Fibroblast of villous mesenchyme (primary cell): ENCODE measurements at places on chromosomes 12 and 14. TPM values are rescaled to one million over a fixed set of nuclear protein-coding genes. Genes with fewer than 3 reads are reported as not detected.

The KRT83 gene
- total RNA-seq: not detected in 2 replicates

DNA sequence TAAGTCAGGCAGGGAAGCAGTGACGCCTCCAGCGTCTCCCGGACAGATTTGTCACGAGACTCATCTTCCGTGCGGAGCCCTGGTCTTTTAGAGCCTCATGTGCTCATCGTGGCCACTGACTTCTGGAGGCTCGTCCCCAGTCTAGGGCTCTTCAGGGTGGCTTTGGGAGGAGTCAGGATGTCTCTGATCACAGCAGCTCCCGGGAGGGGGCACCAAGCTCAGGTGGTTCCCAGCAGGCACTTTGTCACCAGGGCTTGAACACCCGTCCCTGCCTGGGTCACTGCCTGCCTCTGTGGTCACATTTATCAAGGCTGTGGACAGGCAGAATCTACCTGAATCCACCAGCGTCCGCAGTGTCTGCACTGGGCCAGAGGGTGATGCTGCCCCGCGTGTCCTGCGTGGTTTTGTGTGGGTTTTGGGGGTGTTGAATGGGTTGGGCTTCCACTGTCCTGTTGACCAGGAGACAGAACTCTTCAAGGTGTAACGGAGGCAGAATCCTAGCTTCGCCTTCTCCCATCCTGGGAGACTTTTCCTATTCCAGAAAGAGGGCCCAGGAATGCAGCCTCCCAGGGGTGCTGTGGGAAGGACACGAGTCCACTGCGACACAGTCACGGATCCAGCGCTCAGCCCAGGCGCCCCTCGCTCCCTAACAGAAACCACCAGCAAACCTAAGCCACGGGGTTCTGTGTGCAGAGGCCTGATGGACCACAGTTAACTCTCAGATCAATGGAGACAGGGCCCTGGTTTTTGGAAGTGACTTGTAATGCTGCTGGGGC, 132.3 kb downstream of the ADGRD1 start:
- DNase-seq: no peak

DNA sequence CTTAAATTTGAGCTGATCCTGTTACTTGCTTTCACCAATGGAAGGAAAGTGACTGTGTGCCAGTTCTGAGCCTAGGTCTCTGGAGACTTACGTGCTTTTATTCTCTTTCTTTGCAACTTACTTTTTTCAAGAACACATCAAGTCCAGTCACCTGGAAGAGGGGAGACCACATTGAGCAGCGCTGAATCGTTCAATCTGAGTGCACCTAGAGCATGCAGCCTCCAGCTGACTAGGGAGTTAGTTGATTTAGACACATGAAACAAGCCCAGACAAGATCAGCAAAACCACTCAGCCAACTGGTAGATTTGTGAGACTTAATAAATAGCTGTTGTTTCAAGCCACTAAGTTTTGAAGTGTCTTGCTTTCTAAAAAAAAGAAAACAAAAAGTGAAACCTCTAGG, 1014.8 kb upstream of the FBXO33 start:
- no peak for DNase-seq

GRCh38 chr14:23735394-23735793, 99.2 kb downstream of the DHRS2 start:
- DNase-seq: no peak

DNA sequence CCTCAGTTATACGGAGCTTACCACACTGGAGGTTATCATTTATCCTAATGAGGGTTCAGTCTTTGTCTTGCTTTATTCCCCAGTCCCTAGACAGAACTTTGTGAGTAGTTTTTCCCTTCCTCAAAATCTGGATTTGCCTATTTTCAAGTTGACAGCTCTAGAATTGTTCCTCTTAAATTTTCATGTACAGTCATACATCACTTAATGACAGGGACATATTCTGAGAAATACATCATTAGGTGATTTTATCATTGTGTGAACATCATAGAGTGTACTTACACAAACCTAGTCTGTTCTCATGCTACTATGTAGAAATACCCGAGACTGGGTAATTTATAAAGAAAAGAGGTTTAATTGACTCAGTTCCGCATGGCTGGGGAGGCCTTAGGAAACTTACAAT, 3.1 kb downstream of the PRKAB1 start:
- DNase-seq: no peak

The GPRC5D gene
- not detected in 2 replicates for total RNA-seq

- DNase-seq: no peak
Measured at GRCh38 chr12:69275471-69275891, 36.1 kb downstream of the CPSF6 start.

The RNASE1 gene
- not detected in 2 replicates for total RNA-seq

- DNase-seq: no peak
Measured at GRCh38 chr12:30263434-30263833, 432.2 kb downstream of the IPO8 start.

DNA sequence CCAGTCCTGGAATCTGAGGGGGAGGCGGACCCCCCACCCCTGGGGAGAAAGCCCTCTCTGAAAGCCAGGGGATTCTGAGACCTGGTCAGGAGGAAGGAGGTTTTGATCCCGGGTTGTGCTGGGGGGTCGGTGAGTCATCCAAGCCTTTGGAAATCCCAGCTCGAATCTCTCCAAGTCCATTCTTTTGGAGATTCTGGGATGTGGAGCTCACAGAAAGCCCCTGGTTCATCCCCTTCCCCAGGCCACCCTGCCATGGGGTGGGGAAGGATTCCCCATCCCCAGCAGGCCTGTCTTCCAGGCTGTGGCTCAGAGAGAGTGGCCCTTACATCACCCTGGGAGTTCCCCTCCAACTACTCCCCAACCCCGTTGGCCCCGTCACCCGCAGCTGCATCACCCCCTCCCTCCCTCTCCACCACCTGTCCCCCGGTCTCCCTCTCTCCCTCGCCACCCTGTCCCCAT, 14.3 kb downstream of the EXOC3L4 start:
- DNase-seq: peak; percentile 43

- DNase-seq: no peak
Measured at GRCh38 chr12:28258998-28259397, 68.7 kb downstream of the CCDC91 start.
